ENCODE measurements at places on chromosomes 6 and 20.

GRCh38 chr20:44287272-44288097 lies 23.5 kb downstream of the FITM2 start:
- no peak for DNase-seq

- DNase-seq, result no peak
Measured at GRCh38 chr6:111780393-111780792, 92.9 kb downstream of the FYN start.

DNA sequence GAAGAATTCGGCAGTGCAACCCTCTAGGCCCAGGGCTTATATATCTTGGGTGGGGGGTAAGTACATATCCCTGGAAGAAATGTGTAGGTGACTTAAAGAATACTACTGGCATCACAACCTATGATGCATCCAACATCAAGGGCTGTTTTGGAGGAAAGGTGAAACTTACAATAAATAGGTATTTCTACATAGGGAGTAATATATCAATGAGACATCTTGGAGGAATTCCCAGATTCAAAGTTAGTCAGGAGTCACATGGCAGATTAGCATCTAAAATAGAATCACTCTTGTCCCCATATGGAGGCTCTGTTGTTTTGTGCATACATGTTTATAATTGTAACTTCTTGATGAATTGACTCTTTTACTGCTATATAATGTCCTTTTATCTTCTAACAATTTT lies 375.5 kb downstream of the PAX1 start:
- DNase-seq, result no peak

GRCh38 chr6:35497571-35498421 lies 917 bp upstream of the TEAD3 start:
- DNase-seq, result no peak

DNA sequence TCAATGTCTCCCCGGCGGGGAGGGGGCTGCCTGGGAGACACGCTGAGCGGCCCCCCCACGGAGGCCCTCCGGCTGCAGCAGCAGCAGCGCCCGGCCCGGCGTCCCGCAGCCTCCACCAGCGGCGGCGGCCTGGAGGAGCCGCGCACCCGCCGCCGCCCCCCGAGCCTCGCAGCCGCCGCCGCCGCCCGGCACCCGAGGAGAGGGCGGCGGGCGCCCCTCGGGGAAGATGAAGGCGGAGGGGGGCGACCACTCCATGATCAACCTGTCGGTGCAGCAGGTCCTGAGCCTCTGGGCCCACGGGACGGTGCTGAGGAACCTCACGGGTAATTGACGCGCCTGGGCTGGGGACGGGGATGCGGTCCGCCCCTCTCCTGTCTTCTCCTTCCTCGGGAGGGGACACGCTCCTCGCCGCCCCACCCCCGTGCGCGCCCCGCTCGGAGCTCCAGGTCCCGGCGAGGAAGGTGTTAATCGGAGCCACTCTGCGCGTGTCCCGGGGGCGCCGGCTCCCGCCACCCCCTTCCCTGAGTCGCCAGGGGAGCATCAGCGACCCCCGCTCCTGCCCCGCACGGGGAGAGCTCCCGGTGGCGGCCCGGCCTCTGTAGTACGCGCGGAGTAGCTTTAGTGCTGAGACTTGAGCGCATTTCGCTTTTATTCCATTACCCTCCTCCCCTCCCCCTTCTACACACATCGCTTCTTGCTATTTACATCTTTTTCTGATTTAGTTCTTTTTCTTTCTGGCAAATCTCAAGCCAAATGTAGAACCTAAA lies 686 bp downstream of the TMEM170B start:
- DNase-seq, result peak; percentile 6

DNA sequence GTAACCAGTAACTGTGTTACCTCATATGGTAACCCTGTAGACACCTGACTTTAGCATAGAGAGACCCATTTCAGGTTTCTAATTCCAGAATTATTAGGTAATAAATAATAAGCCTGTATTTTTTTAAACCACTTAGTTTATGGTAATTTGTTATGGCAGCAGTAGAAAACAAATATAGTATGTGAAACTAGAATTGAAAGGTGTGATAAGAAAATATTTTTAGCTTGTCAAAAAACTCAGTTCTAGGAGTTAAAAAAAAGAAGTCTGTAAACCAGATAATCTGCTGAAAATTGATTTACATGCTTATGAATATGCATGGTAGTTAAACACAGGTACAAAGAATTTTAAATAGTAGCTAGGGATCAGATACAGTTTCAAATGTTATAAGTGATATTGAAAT lies 695.0 kb upstream of the GJE1 start:
- no peak for DNase-seq

DNA sequence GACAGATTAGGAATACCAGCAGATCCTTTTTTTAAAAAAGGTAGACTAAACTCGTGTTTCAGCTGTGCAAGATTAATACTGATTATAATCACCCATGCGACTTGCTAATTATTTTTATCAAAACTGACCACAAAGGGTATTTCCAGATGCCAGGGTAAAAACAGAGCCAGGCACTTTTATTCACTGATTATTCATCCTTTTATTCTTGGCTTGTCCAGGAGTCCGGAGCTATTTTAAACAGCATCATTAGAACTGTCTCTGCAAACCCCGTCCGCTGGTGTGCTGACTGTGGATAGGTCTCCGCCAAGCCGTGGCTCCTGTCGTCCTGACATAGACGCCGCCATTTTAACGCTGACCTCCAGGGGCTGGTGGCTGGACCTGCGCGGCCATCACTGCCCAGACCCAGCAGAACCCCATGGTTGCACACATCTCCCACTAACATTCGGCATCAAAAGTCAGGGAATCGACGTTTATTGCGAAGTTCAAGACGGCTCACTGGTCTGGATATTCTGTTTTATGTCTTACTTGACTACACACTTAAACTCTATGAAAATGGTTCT lies 364.8 kb downstream of the THBS2 start:
- no peak for DNase-seq

GRCh38 chr6:110786696-110787095 lies 28.6 kb downstream of the CDK19 start:
- DNase-seq, result no peak

GRCh38 chr6:20319520-20320357 lies 81.9 kb upstream of the E2F3 start:
- DNase-seq, result no peak

GRCh38 chr6:16438718-16439591 lies 200.6 kb downstream of the GMPR start:
- no peak for DNase-seq

- no peak for DNase-seq
Measured at GRCh38 chr6:53906842-53907241, 112.0 kb downstream of the LRRC1 start.

DNA sequence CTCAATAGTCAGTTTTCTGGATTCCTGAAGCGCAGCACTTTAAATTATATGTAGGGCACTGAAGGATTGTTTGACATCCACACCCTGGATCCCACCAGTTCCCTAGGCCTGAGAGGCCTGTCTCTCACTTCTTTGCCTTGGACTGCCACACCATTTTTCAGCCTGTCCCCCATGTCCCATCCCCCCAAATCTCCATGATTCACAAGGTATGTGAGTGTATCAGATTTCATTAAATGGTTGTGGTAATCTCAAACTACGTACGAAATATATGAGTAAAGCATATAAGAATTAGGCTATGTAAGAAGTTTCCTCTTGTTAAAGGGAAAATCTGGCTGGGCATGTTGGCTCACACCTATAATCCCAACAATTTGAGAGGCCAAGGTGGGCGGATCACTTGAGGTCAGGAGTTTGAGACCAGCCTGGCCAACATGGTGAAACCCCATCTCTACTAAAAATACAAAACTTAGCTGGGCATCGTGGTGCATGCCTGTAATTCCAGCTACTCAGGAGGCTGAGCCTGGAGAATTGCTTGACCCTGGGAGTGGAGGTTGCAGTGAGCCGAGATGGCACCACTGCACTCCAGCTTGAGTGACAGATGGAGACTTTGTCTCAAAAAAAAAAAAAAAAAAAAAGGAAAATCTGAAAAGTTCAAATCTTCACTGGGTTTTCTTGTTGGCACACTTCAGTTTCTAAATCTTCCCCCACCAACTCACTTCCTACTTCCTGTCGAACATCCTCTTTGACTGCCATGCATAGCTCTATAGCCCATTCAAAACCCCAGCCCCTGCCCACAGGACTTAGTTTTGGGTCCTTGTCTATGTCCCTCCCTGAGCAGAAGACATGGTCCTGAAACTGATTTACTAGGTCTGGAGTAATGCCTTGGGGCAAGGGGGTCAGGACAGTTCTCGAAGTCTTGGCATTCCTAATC lies 97.3 kb upstream of the SHLD1 start:
- no peak for DNase-seq

- DNase-seq, result no peak
Measured at GRCh38 chr6:143110572-143110971, 49.9 kb downstream of the AIG1 start.

DNA sequence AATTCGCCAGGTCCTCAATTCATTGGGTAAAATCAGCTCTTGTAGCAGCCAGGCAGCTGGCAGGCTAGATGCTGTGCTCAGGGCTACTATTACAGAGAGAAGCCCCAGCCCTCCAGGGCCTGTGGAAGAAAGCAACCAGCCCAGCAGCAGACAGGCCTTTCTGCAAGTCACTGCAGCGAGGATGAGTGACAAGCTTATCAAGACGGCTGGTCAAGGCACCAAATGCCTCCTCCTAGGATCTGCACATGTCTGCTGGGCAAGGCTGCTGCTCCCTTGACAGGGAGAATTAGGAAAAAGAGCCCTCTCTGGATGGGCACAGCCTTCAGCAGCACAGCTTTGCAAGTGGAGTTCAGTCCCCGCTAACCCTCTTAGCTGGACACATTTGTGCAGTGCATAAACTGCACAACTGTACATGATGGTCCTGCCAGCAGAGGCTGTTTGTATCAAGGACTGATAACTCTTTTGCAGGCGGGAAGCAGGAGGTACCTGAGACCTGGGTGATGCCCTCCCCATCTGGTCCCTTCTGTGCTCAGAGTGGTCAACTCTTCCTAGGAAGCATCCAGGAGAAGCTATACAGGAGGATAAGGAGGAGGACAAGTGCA lies 89.9 kb downstream of the CDC5L start:
- no peak for DNase-seq

DNA sequence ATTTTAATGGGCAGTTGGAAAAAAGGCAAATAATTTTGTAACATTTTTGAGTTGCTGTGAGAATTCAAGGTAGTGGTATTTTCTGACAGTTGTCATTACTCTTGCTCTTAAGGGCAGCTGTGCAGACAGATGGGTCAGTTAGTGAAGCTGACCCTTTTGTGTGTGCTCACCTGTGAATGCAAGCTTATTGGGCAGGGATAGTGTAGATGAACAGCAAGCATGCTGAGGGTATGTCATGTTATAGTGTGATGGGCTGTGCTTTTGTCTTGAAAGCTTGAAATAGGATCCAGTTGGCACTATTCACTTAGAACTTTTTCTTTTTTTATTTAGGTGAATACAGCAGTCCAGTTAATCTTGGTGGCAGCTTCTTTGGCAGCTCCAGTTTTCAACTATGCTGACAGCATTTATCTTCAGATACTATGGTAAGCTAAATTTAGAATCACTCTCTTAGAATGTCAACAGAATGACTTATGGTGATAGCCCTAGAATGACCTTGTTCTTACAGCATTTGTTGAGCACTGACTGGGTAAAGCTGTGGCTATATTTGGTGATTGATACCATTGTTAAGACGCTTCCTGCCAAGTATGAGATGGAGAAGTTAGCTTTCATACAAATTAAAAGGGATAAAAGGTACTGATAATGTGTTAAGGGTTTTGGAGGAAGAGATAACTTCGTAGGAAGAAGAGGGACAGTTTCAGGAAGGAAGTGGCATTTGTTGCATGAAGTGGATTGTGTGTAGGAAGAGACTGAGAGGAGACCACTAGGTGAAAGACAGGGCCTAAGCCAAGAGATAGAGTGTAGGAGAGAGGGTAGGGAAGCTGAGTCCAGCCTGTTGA lies 19.5 kb downstream of the LRRN4 start:
- DNase-seq, result no peak

- no peak for DNase-seq
Measured at GRCh38 chr6:157881342-157881741, 58.3 kb downstream of the SNX9 start.

- DNase-seq, result no peak
Measured at GRCh38 chr6:156601152-156602065, 175.8 kb upstream of the ARID1B start.

DNA sequence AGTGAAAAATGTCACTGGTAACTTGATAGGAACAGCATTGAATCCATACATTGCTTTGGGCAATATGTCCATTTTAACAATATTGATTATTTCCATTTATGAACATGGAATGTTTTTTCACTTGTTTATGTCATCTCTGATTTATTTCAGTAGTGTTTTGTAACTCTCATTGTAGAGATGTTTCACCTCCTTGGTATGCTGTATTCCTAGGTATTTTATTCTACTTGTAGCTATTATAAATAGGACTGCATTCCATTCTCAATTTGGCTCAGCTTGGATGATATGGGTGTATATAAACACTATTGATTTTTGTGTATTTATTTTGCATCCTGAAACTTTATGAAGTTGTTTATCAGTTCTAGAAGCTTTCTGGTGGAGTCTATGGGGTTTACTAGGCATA lies 730.3 kb downstream of the DOK5 start:
- no peak for DNase-seq

GRCh38 chr6:141307309-141307998 lies 825.3 kb upstream of the GJE1 start:
- no peak for DNase-seq

DNA sequence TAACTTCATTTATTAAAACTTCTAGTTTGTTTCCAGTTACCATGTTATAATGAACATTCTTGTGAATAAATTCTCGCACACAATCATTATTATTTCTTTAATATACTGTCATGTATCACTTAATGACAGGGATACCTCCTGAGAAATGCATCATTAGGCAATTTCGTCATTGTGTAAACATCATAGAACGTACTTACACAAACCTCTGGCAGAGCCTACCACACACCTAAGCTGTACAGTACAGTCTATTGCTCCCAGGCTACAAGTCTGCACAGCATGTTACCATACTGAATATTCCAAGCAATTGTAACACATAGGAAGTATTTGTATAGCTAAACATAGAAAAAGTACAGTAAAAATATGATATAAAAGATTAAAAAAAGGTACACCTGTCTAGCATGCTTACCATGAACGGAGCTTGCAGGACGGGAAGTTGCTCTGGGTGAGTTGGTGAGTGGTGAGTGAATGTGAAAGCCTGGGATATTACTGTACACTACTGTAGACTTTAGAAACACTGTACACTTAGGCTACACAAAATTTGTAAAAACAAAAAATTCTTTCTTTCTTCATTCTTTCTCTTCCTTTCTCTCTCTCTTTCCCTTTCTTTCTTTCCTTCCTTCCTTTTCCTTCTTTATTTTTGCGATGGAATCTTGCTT lies 268.2 kb upstream of the SOX4 start:
- no peak for DNase-seq

GRCh38 chr20:19867940-19868371 lies 109.9 kb downstream of the RIN2 start:
- DNase-seq, result no peak
